ENCODE measurements at places on chromosomes 12 and 14. TPM values are rescaled to one million over a fixed set of nuclear protein-coding genes. Genes with fewer than 3 reads are reported as not detected.
A peak's percentile ranks its signal among the peaks of the same experiment; 100 is the strongest.

- peak; percentile 38 for DNase-seq
- H3K27me3 ChIP-seq = peaks cover 3% of the 10 kb centered on the region
- H3K27ac ChIP-seq = no peak overlapping the region
- H3K4me3 ChIP-seq = peak overlapping the region; percentile 47
- peaks cover 7% of the 10 kb centered on the region for H3K4me1 ChIP-seq
- no peaks in the 10 kb centered on the region for H3K36me3 ChIP-seq
These were observed 104.6 kb upstream of the PWP1 start for GRCh38 chr12:107580750-107581618.

DNA sequence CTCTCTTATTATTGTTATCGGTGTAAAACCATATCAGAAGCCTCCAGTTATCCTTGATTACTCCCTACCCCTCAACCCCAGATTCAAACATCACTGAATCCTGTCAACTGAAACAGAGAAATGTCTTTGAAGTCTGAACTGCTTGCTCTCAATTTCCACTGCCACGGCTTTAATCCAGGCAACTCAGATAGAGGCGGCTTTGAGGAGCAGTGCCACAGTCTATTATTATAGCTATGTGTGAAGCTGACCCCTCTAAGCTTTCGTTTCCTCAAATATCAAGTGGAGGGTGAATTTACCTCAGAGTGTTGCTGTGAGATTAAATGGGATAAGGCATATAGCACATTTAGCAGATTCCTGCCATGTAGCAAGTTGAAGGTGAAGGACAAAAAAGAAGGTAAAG is 49.0 kb upstream of the PDE3A start:
- peaks cover 7% of the 10 kb centered on the region for H3K4me1 ChIP-seq
- H3K27me3 ChIP-seq = no peaks in the 10 kb centered on the region
- no peaks in the 10 kb centered on the region for H3K36me3 ChIP-seq
- no peak overlapping the region for H3K4me3 ChIP-seq

- no peak overlapping the region for H3K27ac ChIP-seq
- no peak for DNase-seq
- H3K4me3 ChIP-seq = no peak overlapping the region
- no peaks in the 10 kb centered on the region for H3K27me3 ChIP-seq
- H3K36me3 ChIP-seq = no peaks in the 10 kb centered on the region
These were observed 388.5 kb downstream of the PAWR start for GRCh38 chr12:79302162-79302814.

DNA sequence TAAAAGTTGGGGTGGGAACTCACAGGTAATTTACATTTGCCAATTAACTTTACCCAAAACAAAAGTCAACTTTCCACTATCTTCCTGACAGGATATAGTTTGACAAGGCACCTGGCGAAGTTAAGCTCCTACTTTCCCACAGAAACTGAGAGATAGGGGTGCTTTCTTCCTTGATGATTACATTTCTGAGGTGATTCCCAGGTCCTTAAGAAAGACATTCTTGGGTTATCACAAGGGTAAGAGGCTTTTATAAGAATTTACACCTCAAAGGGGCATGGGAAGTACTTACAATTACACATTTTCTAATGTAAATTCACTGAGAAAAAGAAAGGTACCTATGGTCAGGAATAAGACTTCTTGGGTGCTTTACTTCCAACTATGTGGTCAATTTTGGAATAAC is 660.9 kb upstream of the MGAT4C start:
- no peaks in the 10 kb centered on the region for H3K4me1 ChIP-seq
- no peaks in the 10 kb centered on the region for H3K27me3 ChIP-seq
- no peak for DNase-seq
- H3K4me3 ChIP-seq = no peak overlapping the region
- H3K27ac ChIP-seq = no peak overlapping the region

GRCh38 chr12:11758510-11759493 is 109.3 kb downstream of the ETV6 start:
- H3K4me1 ChIP-seq = peaks cover 23% of the 10 kb centered on the region
- H3K36me3 ChIP-seq = no peaks in the 10 kb centered on the region
- no peaks in the 10 kb centered on the region for H3K27me3 ChIP-seq

DNA sequence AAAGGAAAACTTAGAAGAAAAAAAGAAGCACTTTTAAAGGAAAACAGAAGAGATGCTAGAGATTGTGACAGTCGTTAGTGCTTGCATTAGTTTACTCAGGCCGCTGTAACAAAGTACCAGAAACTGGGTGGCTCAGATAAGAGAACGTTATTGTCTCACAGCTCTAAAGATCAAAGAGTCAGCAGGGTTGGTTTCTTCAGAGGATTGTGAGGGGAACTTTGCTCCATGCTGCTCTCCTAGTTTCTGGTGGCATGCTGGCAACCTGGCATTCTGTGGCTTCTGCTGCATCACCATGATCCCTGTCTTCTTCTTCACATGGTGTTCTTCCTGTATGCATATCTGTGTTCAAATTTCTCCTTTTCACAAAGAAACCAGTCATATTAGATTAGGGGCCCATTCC is 119.4 kb upstream of the PLEKHA5 start:
- no peak overlapping the region for H3K27ac ChIP-seq
- DNase-seq = no peak
- 0 out of 2 replicates have a peak, but pooled peaks cover 6% of the 10 kb centered on the region for H3K4me1 ChIP-seq
- H3K27me3 ChIP-seq = no peaks in the 10 kb centered on the region
- H3K4me3 ChIP-seq = no peak overlapping the region

- peaks cover 38% of the 10 kb centered on the region for H3K36me3 ChIP-seq
- no peaks in the 10 kb centered on the region for H3K27me3 ChIP-seq
- H3K4me1 ChIP-seq = 0 out of 2 replicates have a peak, but pooled peaks cover 5% of the 10 kb centered on the region
- no peak overlapping the region for H3K27ac ChIP-seq
These were observed 63.6 kb downstream of the PAPOLA start for GRCh38 chr14:96565811-96566210.

DNA sequence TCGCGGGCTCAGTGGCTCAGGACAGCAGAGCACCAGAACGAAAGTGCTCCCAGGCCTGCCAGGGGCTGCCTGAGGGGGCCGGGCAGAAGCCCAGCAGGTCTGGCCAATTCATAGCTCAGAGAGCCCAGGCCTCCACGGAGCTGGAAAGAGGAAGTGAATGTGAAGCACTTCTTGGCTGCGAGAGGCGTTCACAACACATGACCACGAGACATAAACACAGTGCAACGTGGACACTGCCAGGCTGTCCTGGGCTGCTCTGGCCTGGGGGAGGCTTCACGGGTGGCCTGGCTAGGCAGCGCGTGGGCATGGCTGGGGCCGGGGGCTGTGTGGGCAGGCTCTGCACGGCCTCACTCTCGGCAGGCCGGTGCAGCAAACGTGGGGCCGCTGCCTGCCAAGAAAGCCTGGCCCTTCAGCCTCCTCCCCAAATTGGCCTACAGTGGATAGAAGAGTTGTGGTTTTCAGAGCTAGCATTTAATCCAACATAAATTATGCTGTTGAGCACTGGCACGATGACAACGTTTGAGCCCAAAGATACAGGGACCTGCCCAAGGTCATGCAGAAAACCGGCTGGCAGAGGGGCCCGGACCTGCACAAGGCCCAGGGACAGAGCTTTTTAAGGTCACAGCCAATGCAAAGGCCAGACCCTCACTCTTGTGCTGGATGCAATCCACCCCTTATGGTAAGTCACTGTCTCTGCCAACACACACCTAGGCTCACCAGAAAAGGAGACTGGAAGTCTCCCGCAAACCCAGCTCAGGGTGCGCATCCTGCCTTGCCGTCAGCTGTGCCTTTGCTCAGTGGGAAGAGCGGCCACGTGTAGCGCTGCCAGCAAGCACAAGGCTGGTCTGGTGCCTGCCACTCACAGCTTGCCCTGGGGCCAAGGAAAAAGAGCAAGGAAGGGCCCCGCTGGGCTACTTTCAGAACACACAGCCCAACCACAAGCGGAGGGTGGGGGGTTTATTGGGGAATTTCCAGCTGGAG is 8.6 kb downstream of the SLC25A29 start:
- peaks cover 15% of the 10 kb centered on the region for H3K4me1 ChIP-seq
- H3K36me3 ChIP-seq = no peaks in the 10 kb centered on the region
- H3K27me3 ChIP-seq = no peaks in the 10 kb centered on the region
- peak; percentile 87 for DNase-seq

- no peak for DNase-seq
- no peaks in the 10 kb centered on the region for H3K36me3 ChIP-seq
- H3K27ac ChIP-seq = no peak overlapping the region
- peaks cover 20% of the 10 kb centered on the region for H3K4me1 ChIP-seq
These were observed 388.7 kb downstream of the NUAK1 start for GRCh38 chr12:105750096-105750495.

GRCh38 chr12:10220398-10221077 is 7.9 kb downstream of the GABARAPL1 start:
- H3K27ac ChIP-seq = peak overlapping the region; percentile 21
- no peak overlapping the region for H3K4me3 ChIP-seq
- DNase-seq = peak; percentile 76
- peaks cover 29% of the 10 kb centered on the region for H3K4me1 ChIP-seq

DNA sequence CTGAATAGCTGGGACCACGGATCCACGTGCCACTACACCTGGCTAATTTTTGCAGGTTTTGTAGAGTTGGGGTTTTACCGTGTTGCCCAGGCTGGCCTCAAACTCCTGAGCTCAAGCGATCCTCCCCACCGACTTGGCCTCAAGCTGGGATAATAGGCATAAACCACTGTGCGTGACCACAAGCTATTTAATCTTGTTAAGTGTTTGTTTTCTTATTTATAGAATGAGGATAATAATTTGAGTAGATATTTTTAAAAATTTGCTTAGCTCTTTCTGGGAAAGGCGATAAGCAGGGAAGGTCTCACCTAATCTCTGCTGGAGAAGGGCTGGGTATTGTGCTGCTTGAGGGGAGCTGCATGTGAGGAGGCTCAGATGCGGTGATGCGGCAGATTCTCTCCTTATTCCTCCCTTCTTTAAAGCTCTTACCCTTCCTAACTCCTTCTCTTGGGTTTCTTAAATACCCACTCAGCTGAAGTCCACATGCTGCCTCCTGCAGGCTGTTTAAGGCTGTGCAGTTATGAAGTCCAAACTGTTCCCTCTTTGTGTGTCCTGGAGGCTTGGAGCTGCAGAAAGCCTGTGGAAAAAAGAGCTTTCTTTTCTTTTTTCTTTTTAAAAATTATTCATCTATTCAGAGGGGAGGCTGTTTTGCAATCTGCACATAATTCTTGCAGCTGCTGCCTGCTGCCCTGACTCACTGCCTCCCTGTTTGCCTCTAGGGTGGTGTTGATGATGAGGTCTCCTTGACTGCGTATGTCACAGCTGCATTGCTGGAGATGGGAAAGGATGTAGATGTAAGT is 37.9 kb downstream of the A2ML1 start:
- DNase-seq = peak; percentile 65
- no peaks in the 10 kb centered on the region for H3K4me1 ChIP-seq
- H3K36me3 ChIP-seq = no peaks in the 10 kb centered on the region
- H3K4me3 ChIP-seq = no peak overlapping the region
- H3K27me3 ChIP-seq = no peaks in the 10 kb centered on the region

GRCh38 chr12:752695-753610 is 574 bp downstream of the WNK1 start:
- H3K4me3 ChIP-seq = peak overlapping the region; percentile 95
- peak; percentile 79 for DNase-seq
- no peaks in the 10 kb centered on the region for H3K27me3 ChIP-seq
- H3K4me1 ChIP-seq = peaks cover 36% of the 10 kb centered on the region
- H3K27ac ChIP-seq = peak overlapping the region; percentile 83

DNA sequence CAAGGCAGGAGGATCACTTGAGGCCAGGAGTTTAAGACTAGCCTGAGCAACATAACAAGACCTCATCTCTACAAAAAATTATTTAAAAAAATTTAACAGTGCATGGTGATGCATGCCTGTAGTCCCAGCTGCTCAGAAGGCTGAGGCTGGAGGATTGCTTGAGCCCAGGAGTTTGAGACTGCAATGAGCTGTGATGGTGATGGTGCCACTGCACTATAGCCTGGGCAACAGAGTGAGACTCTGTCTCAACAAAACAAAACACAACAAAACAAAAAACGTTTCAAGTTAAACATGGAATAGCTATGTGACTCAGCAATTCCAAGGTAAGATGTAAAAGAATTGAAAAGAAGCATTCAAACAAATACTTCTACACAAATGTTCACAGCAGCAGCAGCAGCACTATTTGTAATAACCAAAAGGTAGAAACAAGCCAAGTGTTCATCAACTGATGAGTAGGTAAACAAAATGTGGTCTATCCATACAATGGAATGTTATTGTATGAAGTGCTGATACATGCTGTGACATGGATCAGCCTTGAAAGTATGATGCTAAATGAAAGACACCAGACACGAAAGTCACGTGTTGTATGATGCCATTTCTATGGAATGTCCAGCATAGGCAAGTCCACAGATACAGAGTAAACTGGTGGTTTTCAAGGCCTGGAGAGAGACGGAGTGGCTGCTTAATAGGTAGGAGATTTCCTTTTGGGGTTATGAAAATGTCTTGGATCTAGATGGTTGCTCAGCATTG is 31.4 kb downstream of the CFAP251 start:
- no peak overlapping the region for H3K27ac ChIP-seq
- no peaks in the 10 kb centered on the region for H3K36me3 ChIP-seq
- H3K27me3 ChIP-seq = no peaks in the 10 kb centered on the region
- DNase-seq = peak; percentile 30
- no peak overlapping the region for H3K4me3 ChIP-seq
- H3K4me1 ChIP-seq = no peaks in the 10 kb centered on the region

GRCh38 chr12:106321139-106321850 is 18.8 kb downstream of the TCP11L2 start:
- no peak overlapping the region for H3K4me3 ChIP-seq
- no peaks in the 10 kb centered on the region for H3K27me3 ChIP-seq
- H3K27ac ChIP-seq = no peak overlapping the region
- DNase-seq = no peak
- H3K36me3 ChIP-seq = peaks cover 47% of the 10 kb centered on the region

DNA sequence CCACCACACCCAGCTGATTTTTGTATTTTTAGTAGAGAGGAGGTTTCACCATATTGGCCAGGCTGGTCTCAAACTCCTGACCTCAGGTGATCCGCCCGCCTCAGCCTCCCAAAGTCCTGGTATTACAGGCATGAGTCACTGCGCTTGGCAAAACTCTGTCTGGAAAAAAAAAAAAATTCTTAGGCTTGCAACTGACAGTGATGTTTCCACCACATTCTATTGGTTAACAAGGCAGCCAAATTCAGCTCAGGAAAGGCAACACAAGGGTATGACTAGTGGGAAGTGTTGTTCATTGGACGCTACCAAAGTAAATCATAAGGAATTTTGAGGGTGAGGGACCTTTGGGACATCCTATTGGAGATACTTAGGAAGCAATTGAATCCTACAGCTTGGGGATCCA is 2.9 kb upstream of the SBNO1 start:
- no peak overlapping the region for H3K27ac ChIP-seq
- peaks cover 9% of the 10 kb centered on the region for H3K4me1 ChIP-seq
- no peak overlapping the region for H3K4me3 ChIP-seq
- no peaks in the 10 kb centered on the region for H3K36me3 ChIP-seq
- no peaks in the 10 kb centered on the region for H3K27me3 ChIP-seq

ISCA2 gene
- 22.9 TPM for total RNA-seq

STYK1 gene
- 1.1 TPM for total RNA-seq

EML5 gene
- not detected for total RNA-seq

VRTN gene
- total RNA-seq = not detected

USP44 gene
- total RNA-seq = 0.76 TPM

RIMBP2 gene
- not detected for total RNA-seq

GUCY2C gene
- total RNA-seq = not detected

BHLHE41 gene
- total RNA-seq = 1.6 TPM

TMEM233 gene
- total RNA-seq = not detected

ZDHHC22 gene
- not detected for total RNA-seq

Data from GM23248 (cell line).